ENCODE measurements at places on chromosomes 6 and 20. TPM values are rescaled to one million over a fixed set of nuclear protein-coding genes. Genes with fewer than 3 reads are reported as not detected.

TRDN gene
- 5.7 TPM for total RNA-seq

RHAG gene
- total RNA-seq, result not detected

DNA sequence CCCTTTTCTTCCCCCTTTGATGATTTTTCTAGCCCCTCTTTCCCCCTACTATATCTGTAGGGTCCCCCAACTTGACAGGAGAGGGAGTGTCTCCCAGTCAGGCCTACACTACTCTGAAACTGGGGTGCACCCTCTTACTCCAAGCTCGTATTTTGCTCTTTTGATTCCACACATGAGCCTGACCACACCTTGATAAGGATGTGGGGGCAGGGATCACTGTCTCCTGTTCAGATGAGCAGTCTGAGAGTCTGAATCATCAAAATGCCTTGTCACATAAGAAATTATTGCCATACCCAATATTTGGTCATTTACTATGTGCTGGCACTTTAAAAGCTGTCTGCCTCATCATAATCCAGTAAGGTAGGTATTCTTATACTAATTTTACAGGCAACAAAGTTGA lies 15.9 kb downstream of the PNPLA1 start:
- no peak for DNase-seq

DNA sequence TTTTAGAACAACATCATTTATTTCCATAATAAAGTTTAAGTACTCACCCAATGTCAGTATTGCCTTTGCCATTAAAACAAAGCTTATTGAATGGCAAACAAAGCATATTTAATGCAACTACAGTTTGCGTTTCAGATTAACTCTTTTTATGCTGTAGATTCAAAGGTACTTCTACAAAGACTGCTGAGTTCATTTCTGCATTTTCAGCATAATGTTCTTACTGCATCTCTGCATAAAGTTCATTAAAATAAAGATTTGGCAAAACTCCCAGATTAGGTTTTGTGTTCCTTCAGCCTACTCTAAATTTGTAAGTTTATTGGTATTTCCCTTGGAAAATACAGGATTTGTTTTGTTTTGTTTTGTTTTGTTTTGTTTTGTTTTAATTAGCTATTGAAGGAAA lies 359.4 kb downstream of the ADGRB3 start:
- DNase-seq, result no peak

- no peak for DNase-seq
These were observed 116.6 kb downstream of the JARID2 start for GRCh38 chr6:15362274-15363160.

GRCh38 chr6:1802491-1803395 lies 193.0 kb downstream of the FOXC1 start:
- DNase-seq, result no peak

GRCh38 chr6:145968051-145968450 lies 3.9 kb upstream of the SHPRH start:
- DNase-seq, result no peak

GRCh38 chr20:4457566-4458543 lies 263.9 kb upstream of the PRND start:
- no peak for DNase-seq

PDE10A gene
- total RNA-seq, result 133 TPM

FAM217A gene
- not detected for total RNA-seq

- DNase-seq, result no peak
These were observed 80.6 kb upstream of the ARMC2 start for GRCh38 chr6:108767418-108768165.

DNA sequence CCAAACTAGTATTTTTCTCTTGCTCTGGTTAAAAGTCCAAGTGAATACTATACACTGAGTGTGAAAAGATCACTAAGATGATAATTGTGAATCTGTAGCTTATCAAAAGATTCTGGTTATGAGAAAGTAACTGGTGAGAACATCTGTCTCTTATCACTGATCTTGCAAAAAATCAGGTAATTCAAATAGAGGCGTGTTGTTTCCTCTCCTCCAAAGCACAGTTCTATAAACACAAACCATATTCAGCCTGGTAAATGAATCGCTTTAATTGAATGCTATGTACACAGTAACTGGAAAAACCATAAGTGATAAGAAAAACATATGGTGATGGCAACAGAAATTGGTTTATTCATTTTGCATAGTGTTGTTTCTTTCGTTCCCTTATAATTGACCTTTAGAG lies 161.0 kb downstream of the RALGAPA2 start:
- DNase-seq, result no peak

PPP1R14C gene
- total RNA-seq, result not detected

GRCh38 chr6:111238464-111239119 lies 151.3 kb downstream of the SLC16A10 start:
- no peak for DNase-seq

DNA sequence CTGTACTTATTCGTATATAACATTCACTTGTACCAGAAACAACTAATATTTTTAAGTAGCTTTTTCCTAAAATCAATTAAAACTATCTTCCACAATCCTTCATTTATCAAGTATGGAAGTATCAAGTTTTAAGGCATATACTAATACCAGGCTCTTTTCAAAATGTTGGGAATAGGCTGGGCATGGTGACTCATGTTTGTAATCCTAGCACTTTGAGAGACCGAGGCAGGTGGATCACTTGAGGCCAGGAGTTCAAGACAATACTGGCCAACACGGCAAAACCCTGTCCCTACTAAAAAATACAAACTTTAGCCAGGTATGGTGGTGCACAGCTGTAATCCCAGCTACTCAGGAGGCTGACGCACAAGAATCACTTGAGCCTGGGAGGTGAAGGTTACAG lies 25.7 kb upstream of the PLN start:
- no peak for DNase-seq

GRCh38 chr6:118372413-118372812 lies 175.7 kb upstream of the PLN start:
- no peak for DNase-seq

GRCh38 chr20:63864545-63864977 lies 509 bp upstream of the TPD52L2 start:
- no peak for DNase-seq

- DNase-seq, result no peak
These were observed 115.9 kb downstream of the CD24 start for GRCh38 chr6:106858653-106859092.

PSORS1C1 gene
- 2.1 TPM for total RNA-seq

RPS6KA2 gene
- total RNA-seq, result 25.2 TPM
